ENCODE measurements at places on chromosomes 13 and 19. TPM values are rescaled to one million over a fixed set of nuclear protein-coding genes. Genes with fewer than 3 reads are reported as not detected.
A peak's percentile ranks its signal among the peaks of the same experiment; 100 is the strongest.

DNA sequence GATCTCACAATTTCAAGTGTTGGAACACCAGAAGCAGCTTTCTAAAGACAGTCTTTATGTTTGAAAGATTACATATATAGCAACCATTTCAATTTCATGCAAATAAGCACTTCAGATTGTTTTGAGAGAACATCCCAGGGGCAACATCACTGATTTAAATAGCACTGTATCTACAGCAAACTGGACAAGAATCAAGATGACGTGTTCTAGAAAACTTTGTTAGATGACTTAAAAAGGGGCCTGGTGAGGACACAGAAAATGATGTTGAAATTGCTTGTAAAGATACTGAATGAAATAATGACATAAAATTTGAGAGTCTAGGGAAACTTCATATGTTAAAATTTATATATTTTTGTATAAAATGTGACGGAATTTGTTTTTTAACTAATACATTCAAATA is 277.1 kb downstream of the KLF12 start:
- no peaks in the 10 kb centered on the region for H3K4me1 ChIP-seq
- no peak overlapping the region for H3K27ac ChIP-seq
- no peak overlapping the region for H3K4me3 ChIP-seq
- no peaks in the 10 kb centered on the region for H3K36me3 ChIP-seq
- no peak for DNase-seq

The RYR1 gene
- 3.8 TPM for total RNA-seq

DNA sequence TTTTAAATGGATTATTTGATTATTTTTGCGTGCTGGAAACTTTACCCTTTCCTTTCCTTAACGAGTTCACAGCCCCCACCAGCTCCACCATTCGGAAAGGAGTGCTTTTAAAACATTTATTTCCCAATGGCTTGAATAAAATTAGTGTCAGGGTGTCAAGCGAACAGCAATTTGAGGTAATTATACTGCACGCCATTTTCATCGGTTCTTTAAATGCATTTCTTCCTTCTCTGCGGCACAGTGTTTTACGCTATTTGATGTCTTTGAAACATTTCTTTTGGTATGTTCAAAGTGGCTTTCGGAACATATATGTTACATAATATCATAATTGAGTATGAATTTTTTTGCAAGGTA is 309 bp upstream of the SLITRK1 start:
- no peaks in the 10 kb centered on the region for H3K36me3 ChIP-seq
- no peak overlapping the region for H3K4me3 ChIP-seq
- H3K27me3 ChIP-seq: peaks cover 44% of the 10 kb centered on the region
- H3K27ac ChIP-seq: no peak overlapping the region
- no peak for DNase-seq

DNA sequence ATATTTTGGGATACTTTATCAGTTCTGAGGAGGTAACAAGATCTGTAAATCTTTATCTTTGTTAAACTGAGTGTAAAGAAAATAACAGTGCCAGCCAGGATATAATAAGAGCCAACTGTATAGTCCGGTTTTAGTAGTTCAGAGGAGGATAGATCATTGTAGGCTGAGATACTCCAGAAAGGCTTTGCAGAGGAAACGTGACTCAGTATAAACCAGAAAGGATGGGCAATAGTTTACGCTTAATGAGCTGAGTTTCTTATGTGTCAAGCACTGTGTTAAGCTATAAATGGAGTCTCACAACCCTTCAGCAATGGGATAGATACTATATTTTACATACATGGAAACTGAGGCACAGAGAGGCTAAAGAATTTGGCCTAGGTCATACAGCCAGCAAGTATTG is 3.8 kb downstream of the RFXAP start:
- peaks cover 61% of the 10 kb centered on the region for H3K4me1 ChIP-seq
- H3K36me3 ChIP-seq: peaks cover 13% of the 10 kb centered on the region
- no peaks in the 10 kb centered on the region for H3K27me3 ChIP-seq
- no peak for DNase-seq

DNA sequence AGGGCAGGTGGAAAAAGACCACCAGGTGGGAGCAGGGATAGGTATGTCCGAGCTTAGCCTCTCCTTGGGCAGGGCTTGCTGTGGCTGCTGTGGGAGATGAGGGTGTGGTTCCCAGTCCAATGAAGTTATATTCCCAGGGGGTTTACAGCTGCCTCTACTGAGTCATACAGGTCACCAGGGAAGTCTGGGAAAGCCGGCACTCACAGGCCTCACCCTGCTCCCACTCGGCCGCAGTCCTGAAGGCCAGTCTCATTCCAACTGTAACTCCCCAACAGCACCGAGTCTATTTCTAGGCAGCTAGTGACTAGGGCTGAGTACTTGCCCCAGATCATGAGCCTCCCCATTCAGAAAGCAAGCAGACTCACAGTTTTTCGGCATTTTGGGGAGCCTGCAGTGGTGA is 77.1 kb downstream of the FNDC3A start:
- H3K27ac ChIP-seq: no peak overlapping the region
- peaks cover 8% of the 10 kb centered on the region for H3K4me1 ChIP-seq
- H3K27me3 ChIP-seq: no peaks in the 10 kb centered on the region

The F10 gene
- not detected for total RNA-seq

DNA sequence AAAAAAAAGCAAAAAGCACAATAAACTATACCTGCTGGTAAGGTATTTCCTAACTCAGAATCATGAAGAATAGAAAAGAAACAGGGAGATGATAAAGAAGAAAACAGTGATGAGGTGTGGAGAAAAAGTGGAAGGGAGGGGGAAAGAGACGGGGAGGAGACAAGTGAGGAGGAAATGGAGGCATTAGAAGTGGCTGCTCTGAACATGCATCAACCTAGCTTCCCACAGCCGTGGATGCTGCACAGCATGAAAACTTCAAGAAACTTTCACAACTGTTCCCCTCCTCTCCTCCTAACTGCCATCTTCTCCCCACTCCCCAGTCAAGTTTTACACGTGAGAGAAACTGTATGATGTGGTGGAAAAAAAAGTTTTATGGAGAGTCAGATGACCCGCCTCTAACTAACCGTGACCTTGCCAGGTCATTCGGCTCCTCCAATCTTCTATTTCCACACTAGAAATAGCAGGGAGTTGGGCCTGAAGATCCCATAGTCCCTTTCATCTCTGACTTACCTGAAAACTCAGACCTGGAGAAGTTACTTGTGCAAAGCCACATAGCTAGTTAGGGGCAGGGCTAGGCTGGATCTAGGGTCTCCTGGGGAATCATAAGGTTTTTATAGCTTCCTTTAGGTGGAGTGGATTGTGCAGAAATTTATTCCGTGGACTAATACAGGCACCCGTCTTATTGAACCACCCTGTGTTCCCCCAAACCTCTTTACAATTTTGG is 461.9 kb downstream of the KLF5 start:
- no peaks in the 10 kb centered on the region for H3K36me3 ChIP-seq
- H3K27me3 ChIP-seq: no peaks in the 10 kb centered on the region
- DNase-seq: no peak
- H3K4me1 ChIP-seq: peaks cover 22% of the 10 kb centered on the region
- peak overlapping the region; percentile 71 for H3K27ac ChIP-seq
- H3K4me3 ChIP-seq: peak overlapping the region; percentile 65

- no peak for DNase-seq
- peaks cover 55% of the 10 kb centered on the region for H3K27me3 ChIP-seq
- H3K4me1 ChIP-seq: peaks cover 21% of the 10 kb centered on the region
- no peak overlapping the region for H3K27ac ChIP-seq
Measured at GRCh38 chr13:95641291-95642027, 3.0 kb downstream of the DZIP1 start.

The SERP2 gene
- 0.86 TPM for total RNA-seq

The CTXN1 gene
- total RNA-seq: 1.9 TPM

DNA sequence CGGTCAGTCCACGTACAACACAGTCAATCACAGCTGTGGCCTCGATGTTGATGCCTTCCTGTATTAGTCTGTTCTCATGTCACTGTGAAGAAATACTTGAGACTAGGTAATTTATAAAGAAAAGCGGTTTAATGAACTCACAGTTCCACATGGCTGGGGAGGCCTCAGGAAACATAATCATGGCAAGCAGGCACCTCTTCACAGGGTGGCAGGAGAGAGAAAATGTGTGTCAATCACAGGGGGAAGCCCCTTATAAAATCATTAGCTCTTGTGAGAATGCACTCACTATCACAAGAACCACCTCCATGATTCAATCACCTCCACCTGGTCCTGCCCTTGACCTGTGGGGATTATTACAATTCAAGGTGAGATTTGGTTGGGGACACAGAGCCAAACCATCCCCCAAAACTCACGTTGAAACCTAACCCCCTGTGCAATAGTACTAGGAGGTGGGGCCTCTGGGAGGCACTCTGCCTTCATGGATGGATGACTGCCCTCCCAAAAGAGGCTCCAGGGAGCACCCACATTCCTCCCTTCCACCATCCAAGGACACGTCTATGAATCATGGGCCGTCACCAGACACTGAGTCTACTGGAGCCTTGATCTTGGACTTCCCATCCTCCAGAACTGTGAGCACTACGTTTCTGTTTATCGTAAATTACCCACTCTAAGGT is 2.3 kb upstream of the PROZ start:
- H3K27ac ChIP-seq: no peak overlapping the region
- H3K27me3 ChIP-seq: peaks cover 29% of the 10 kb centered on the region
- no peak overlapping the region for H3K4me3 ChIP-seq
- H3K36me3 ChIP-seq: peaks cover 3% of the 10 kb centered on the region
- peaks cover 29% of the 10 kb centered on the region for H3K4me1 ChIP-seq

DNA sequence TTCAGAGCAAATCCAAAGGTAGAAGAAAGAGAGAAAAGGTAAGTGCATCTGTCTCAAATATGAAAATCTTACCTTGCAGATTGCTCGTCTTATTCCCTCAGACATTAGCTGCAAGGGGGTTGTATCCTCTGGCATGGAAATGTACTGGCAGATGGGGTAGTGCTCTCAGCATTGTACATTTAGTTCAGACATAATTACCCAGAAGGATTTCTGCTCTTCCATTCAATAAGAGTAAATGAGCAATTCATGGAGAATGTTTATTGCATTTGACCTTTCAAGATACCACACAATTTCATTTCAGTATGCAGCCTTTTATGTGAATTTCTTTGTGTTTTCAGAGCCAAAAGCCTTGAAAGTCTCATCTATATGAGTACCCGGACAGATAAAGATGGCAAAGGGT is 63.8 kb downstream of the SCEL start:
- no peak for DNase-seq
- H3K36me3 ChIP-seq: no peaks in the 10 kb centered on the region
- H3K27me3 ChIP-seq: peaks cover 21% of the 10 kb centered on the region
- no peaks in the 10 kb centered on the region for H3K4me1 ChIP-seq
- no peak overlapping the region for H3K4me3 ChIP-seq
- no peak overlapping the region for H3K27ac ChIP-seq

The KLK10 gene
- total RNA-seq: not detected

Data from activated T-helper 1 cell treated with anti-CD3 and anti-CD28 coated beads, Interleukin-12 subunit alpha, Interleukin-12 subunit beta, Interleukin-2, Interleukin-4 antibody, amounts not matched to agents 30 ng/mL and 10 ng/mL and 1 ng/mL, durations not matched to agents 14 hours and 24 hours and 36 hours (primary cell).